Effector CD4-positive, alpha-beta T cell (primary cell): ENCODE measurements at places on chromosomes 2 and 18.

DNA sequence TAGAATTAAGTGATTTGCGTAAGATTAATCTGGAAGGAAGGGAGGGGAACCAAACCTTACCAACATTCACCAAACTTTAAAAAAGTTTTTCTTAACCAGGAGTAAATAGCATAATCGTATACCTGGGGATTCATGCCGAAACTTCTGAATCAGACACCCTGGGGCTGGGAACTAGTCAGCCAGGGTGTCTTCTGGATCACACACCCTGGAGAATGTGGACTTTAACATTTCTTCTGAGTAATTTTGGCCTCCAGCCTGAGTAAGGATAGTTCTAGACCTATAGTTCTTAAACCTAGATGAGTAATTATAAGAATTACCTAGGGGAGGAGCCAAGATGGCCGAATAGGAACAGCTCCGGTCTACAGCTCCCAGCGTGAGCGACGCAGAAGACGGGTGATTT lies 44.1 kb upstream of the MEIS1 start:
- DNase-seq: no peak

GRCh38 chr18:45657357-45658335 lies 42.4 kb downstream of the SLC14A2 start:
- no peak for DNase-seq

- DNase-seq: no peak
Measured at GRCh38 chr2:23100406-23100805, 284.6 kb upstream of the KLHL29 start.

DNA sequence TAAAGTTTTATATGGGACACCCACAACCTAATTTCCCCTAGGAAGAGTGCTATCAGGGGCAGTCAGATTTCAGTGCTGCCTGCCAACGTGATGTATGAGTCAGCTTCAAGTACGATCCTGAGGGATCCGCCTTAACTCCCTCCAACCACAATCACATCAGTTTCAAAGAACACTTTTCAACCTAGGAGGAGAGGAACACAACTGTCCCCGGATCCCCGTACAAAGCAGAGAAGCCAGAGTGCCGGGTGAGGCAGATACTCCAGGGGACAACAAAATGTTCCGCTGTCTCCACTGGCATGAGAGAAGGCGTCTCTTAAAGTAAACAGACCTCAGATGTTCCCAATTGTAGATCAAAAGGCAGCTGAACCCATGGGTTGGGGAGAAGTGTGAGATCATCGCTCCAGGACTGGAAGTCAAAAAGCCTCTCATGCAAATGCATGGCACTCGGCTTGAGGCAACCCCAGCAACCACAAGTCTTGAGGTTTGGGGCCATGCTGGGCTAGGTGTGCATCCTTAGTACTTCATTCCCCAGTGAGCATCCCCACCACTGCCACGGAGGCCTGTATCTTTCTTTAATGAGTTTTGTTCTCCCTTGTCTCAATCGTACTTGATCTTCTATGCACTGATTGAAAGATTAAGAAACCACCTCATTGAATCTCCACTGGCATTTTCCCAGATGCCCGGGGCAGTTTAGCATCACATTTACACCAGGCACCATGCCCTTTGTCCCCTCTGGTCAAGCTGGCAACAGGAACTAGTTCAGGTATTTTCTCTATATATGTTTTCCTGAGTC lies 91.0 kb upstream of the CCBE1 start:
- no peak for DNase-seq

DNA sequence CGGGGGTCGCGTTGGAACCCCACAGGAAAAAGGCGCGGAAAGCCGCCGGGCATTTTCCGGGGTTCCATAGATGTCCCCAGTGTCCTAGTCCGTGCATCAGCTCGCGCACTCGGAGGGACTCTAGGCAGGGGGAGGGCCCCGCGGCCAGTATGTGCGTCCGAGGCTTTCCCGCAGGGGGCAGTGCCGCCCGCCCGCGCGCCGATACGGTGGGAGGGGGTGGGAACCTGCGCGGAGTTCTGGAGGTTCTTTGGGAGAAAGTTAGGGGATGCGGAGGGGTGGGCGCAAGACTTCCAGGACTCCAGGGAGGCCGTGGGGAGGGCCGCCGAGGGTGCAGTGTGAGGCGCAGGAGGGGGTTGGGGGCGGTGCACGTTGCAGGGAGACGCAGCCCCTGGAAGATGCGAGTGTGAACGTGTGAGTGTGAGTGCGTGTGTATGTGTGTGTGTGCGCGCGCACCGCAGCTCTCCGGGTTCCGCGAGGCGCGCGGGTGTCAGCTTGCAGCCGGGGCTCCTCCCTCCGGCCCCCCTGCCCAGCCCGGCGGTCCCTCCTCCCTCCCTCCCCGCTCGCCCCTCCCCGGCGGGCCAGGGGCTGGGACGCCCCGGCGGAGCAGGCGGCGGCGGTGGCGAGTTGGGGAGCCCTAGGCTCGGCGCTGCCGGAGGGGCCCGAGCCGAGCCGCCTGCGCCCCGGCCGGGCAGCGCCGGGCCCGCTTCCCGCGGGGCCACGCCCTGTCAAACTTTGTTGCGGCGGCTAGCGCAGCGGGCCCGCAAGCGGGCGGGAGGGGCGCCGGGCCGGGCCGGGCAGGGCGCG lies at the start of gene TCF7L1:
Gene TCF7L1, plus strand, starts transcription at position 559 of the 804 bp plus-strand sequence. CDS start 293 bp downstream, outside the sequence.
- DNase-seq: no peak

DNA sequence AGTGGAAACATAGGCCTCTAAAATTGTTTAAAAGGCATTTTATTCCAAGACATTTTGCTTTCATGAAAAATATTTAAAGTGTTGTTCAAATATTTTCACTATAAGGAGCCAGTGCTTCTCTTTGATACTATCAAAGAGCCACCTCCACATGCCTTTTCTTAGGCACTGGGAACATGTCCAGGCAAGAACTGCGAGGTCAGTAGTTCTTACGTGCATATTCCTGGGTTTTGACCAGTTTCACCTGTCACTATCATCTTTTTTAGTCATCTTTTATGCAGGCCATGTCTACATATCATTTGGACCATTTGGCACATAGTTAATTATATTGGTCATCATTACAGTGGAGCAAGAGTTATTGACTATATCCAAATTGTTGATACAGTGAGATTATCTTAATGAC lies 195.3 kb downstream of the CCDC85A start:
- DNase-seq: no peak

DNA sequence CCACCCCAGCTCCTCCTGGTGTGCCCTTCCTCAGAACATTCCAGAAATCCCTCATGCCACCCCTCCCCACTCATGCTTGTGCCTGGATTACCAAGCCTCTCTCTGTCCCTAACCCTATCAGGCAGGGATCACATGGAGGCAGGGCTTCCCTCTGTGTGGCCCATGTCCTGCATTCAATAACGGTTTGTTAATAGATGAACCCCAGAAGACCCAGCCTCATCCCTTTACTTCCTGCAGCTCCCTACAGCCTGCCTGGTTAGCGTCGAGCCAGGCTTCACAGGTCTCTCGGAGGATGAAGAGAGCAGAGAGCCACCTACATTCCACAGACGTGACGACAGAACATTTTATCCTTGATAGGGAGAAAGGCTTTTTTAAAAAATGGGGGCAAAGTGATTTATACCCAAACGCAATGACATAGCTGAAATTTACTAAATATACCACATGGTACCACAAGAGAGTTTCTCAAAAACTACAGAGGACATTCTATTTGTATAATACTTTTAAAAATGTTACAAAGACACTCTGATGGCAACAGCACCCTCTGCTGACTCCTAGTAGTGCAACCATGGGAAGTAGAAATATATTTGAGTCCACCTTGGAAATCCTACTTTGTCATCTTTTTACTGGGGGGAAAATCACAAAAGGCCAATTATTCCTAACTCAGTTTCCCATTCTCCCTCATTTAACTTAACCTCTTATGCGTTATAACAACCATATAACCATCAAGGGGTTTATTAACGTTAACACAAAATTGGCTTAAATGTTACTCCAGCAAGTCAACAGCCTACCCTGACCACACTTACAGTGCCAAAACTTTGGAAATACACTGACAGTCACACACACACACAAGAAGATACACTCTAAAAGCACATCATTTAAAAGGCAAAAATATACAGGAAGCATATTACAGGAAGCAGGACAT lies 30.7 kb downstream of the FBXO15 start:
- DNase-seq: peak; percentile 8

DNA sequence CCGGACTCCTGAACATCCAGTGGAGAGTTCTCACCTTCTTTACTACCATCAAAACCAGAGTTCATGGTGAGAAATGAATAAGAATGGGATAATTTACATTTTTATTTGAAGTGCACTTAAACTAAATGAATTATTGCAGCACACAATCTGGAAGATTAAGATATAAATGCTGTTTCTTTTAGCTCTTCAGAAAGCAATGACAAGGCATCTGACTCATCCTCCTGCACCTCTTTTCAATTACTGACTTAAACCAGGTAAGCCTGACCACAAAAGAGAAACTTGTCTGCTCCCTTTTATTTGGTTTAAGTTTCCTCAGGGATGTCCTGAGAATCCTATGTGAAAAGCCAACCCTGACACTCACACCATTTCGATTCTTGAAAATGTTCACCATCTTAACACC lies 720 bp upstream of the DSC2 start:
- no peak for DNase-seq

DNA sequence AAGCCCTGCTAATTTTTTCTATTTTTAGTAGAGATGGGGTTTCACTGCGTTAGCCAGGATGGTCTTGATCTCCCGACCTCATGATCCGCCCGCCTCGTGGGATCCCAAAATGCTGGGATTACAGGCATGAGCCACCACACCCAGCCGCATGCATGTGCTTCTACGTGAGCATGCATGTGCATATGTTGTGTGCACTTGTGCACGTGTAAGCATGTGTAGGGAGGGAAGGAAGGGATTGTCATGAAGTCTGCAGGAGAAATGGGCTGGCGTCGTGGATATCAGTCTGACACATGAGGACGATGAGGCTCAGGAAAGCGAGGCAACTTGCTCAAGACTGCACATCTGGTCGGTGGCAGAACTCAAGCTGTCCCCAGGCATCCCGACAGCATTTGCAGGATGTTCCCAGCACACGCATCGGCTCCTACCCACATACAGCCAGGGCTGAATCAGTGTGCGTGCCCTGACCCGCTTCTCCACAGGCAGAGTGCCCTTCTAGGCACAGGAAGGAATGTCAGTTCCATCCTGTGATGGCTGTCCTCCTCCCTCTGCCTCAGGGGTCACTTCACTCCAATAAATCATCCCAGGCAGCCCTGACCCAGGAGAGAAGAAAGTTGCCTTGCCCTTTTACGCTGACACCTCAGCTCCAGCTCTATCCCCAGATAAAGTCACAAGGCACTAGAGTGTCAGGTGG lies 49.9 kb upstream of the SLC14A2 start:
- DNase-seq: no peak

DNA sequence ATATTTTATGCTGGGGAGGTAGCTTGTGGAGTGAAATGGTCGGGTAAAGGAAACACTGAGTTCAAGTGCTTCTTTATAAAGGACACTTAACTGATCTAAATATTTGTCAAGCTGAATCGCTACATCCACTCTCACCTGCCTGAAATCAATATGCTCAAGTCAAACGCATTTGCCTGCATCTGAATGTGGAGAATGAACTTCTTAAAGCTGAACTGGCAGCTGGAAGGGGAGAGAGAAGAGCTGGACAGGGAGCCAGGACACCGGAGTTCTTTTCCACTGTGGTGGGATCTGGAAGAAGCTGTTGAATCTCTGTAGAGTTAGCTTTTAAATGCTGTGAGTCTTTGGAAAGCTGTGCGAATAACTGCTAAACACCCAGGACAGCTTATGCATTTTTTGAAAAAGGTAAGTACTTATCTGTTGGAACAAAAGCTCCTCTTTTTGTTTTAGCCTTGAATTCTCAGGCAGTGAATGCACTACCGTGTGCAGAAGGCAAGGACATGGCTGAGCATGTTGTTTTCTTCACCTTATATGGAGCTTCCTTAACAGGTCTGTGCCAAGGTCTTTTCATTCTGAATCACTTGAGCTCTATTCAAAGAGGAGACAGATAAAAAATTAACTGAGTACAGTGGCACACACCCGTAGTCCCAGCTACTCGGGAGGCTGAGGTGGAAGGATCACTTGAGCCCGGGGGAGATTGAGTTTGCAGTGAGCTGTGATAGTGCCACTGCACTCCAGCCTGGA lies 74.2 kb upstream of the KLF7 start:
- DNase-seq: no peak

DNA sequence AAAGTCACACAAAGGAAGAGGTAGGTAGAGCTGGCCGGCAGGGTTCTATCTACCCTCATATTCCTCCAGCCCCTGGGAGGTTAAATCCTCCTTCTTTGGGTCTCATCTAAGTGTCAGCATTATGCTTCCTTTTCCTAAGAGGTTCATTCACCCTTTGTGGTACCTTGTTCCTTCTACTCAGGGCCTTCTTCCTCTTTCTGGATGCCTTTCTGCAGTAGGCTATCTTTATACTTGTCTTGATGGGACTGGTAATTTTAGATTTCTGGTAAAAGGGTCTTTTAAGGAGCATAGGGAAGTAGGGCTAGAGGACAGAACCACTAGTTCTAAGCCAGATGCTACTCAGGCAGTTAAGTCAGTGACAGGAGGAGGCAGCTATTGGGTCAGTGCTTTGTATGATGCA lies 13.7 kb upstream of the TNP1 start:
- no peak for DNase-seq

GRCh38 chr18:62634458-62634857 lies 80.9 kb upstream of the PHLPP1 start:
- no peak for DNase-seq

- DNase-seq: no peak
Measured at GRCh38 chr2:44715671-44716081, 225.8 kb upstream of the SIX3 start.

GRCh38 chr2:227296671-227297405 lies 28.2 kb upstream of the MFF start:
- no peak for DNase-seq

GRCh38 chr2:124034265-124034664 lies 9.2 kb downstream of the CNTNAP5 start:
- DNase-seq: no peak

DNA sequence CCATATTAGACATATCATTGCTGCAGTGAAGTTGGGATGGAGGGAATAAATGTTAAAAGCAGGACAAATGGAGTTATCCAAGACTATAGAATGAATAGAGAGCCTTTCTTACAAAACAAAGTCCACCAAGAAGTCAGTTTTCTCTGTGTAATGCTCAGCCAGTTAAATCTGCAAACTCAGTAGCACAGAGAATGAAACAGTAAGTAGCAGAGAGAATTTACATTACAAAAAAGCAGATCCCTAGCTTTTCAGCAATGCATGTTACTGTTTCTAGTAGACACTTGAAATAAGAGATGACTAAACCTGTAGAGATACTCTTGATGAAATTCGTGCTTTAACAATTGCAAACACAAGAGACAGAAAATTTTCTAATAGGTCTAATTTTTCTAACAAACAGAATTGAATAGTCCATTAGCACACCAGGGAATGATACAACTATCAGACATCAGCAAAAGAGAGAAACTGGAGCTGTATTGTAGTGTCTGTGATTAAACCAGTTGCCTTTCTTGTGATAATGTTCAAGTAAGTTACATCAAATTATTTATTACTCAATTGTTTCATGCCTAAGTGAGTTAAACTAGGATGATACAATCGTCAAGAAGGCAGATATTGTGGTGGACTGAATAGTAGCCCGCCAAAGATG lies 322.2 kb upstream of the DDX18 start:
- no peak for DNase-seq

- DNase-seq: no peak
Measured at GRCh38 chr18:76396792-76397191, 98.2 kb downstream of the ZNF516 start.

- DNase-seq: no peak
Measured at GRCh38 chr2:191786694-191787093, 60.2 kb downstream of the CAVIN2 start.
